ENCODE measurements at places on chromosomes 7 and 10. TPM values are rescaled to one million over a fixed set of nuclear protein-coding genes. Genes with fewer than 3 reads are reported as not detected.
A peak's percentile ranks its signal among the peaks of the same experiment; 100 is the strongest.

The PTF1A gene
- total RNA-seq: 4.4 TPM

The ITIH2 gene
- 14.0 TPM for total RNA-seq

The ADIRF gene
- 3.2 TPM for total RNA-seq

The EIF4H gene
- 141 TPM for total RNA-seq

- no peak for DNase-seq
Observed at GRCh38 chr10:112883360-112884178, 66.5 kb upstream of the TCF7L2 start.

- peak; percentile 73 for DNase-seq
Observed at GRCh38 chr10:103783681-103784080, 71.7 kb downstream of the SH3PXD2A start.

- DNase-seq: no peak
Observed at GRCh38 chr10:8617792-8618191, 563.3 kb downstream of the GATA3 start.

DNA sequence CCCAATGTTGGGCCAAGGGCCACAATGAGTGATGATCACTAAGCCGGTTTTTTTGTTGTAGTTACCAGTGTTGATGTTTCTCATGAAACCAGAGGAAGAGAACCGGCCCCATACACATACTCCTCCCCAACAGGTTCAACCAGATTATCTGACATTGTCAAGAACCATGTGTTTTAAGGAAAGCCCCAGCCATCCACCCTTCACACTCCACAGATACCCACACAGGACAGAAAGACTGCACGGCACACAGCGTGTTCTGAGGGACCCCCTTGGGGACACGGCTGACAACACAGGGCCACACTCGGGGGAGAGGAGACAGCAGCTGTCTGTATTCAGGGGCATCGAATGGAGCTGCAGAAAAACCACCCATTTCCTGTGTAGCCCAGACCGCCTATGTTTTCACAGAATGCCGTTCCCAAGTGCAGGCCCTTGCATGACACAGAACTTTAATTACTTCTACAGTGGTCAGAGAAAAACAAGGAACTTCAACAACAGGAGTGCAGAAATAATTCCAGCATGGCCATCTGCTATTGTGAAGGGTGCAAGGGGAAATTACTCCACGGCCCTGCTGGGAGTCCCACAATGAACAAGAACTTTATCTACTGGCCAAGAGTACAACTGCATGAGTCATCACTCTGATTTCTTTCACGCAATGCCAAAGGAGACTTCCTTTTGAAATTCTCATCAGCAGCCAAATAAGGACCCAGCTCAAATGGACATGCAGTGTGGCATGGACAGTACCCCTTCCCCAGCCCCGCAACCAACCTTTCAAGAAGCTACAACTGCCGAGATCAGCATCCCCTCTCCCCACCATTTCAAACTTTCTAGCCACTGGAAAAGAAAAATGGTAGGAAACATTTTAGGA is 2.3 kb downstream of the KLF6 start:
- DNase-seq: peak; percentile 54

- no peak for DNase-seq
Observed at GRCh38 chr10:50393784-50394467, 142.6 kb upstream of the ASAH2 start.

- no peak for DNase-seq
Observed at GRCh38 chr10:2900530-2900929, 166.8 kb upstream of the PFKP start.
